ENCODE measurements at places on chromosomes 7 and 10.

DNA sequence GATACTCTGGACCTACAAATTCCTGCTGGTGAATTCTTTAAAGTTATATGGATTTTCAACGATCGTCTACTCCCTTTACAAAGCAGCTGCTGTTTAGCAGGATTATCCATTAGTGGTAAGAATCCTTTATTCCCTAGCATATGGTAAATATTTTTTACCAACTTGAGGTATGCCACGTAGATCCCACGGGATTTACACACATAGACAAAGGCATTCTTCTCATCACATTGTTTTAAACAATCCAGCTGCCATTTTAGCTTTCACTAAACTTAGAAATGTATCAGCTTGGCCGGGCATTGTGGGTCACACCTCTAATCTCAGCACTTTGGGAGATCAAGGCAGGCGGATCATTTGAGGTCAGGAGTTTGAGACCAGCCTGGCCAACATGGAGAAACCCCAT, 148.0 kb upstream of the SH2B2 start:
- DNase-seq = no peak

- DNase-seq = no peak
Observed at GRCh38 chr10:62560201-62560819, 186.1 kb downstream of the ZNF365 start.

DNA sequence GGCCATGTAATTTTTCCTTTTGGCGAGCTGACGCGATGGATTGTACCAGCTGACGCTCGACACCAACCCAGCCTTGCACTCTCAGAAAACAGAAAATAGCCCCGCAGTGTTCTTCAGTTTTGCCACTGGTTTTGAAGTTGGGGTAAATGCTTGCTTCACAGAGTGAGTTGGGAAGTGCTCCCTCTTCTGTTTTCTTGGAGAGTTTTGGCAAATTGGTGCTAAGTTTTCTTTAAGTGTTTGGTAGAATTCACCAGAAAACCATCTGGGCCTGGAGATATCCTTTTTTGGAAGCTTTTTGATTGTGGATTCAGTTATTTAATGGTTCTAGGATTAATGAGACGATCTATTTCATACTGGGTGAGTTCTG, 252.8 kb downstream of the ELFN1 start:
- no peak for DNase-seq

DNA sequence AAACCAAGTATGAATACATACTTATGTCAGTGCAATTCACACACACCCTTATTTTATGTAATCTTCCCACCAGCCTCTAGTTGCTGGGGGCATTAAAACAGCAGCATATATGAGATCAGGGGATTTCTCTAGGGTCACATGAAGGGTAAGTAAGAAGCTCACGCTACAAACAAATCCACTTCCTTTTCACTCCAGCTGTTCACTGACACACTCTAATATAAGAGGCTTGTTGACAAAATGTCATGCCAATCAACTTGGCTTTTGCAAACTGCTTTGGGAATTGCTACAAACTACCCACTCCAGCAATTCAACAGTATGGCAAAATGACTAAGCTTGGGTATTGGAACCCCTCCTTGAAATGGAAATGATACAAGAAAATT, 10.3 kb downstream of the FAM3C start:
- no peak for DNase-seq

DNA sequence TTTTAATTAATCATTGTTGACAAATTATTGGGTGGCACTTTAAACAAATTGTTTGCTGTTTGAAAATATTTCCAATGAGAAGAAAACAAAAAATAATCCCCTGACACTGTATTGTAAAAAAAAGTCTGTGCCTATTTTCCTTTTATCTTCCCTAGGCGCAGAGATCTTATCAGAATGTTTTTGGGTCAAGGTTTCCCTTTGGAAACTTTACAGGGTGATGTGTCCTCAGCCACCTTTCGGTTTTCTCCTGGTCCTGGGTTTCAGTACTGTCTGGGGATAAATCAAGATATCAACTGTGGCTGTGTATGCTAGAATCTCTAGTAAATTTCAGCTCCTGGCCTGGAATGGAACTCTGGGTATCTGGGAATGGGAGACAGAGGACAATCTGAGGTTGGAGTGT, 1.4 kb downstream of the ZNF107 start:
- DNase-seq = no peak

All from Caki2 (cell line).